Stimulated activated CD8-positive, alpha-beta memory T cell treated with anti-CD3 and anti-CD28 coated beads, Interleukin-7, amount 100 ng/mL, for 1 hour (primary cell): ENCODE measurements at places on chromosomes 11 and 22.

DNA sequence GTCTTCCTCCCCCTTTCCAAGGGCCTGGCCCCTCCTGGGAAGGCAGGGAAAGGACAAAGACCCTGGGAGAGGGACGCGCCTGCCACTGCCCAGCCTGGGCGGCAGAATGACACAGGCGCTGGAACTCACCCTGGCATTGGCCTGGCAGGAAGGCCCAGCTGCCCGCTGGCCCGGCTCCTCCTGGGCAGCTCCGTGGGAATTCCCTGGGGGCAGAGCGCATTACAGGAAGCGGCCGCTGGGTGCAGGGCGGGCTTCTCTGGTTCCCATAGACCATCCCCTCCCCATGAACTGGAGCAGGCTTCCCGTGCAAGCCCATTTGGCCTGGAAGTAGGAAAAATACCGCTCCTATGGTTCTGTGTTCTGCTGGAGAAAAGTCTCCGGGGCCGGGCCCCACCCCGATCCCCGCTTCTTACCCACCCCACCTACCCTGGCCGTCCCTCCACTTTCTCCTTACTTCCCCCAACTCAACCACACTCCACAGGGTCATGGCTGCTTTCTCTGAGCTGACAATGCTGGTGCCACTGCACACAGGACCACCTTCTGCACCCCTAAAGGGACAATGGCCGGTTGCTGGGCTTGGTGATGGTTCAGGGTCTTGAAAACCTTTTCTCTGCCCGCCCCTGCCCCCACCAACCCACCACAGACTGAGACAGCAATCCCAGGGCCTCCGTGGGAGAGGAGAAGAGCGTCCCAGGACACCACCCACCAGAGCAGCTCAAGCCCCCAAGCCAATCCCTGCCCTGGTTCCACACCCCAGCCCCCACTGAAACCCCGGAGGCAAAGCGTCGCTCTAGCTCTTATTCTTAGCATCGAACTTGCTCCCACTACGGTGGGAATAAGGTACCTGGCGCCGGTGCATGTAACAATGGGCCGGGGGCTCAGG lies 58.9 kb downstream of the LINC01488 start:
- no peak for DNase-seq

GRCh38 chr11:36041988-36042611 lies 98.2 kb downstream of the LDLRAD3 start:
- no peak for DNase-seq

DNA sequence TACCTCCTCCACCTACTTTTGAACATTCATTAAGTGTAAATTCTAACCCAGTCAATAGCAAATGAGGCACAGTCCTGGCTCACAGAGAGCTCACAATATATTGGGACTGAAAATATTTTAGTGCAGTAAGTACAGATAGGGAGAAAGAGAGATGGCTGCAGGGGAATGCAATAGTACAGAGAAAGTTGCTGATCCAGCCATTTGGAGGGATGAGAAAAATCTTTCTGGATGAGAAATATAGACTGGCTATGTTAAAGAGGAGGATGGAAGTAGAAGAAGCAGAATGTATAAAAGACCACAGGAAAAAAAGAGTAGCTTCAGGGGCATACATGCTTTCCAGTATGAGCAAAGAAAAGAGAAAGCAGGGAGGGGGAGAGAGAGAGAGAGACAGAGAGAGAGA lies 3.6 kb upstream of the OR52B6 start:
- DNase-seq, result no peak

GRCh38 chr11:82927264-82927880 lies 25.8 kb downstream of the DDIAS start:
- no peak for DNase-seq

- DNase-seq, result no peak
Measured at GRCh38 chr11:107720303-107720774, 8.5 kb upstream of the SLN start.

- no peak for DNase-seq
Measured at GRCh38 chr11:94974178-94974577, 669 bp downstream of the KDM4D start.

DNA sequence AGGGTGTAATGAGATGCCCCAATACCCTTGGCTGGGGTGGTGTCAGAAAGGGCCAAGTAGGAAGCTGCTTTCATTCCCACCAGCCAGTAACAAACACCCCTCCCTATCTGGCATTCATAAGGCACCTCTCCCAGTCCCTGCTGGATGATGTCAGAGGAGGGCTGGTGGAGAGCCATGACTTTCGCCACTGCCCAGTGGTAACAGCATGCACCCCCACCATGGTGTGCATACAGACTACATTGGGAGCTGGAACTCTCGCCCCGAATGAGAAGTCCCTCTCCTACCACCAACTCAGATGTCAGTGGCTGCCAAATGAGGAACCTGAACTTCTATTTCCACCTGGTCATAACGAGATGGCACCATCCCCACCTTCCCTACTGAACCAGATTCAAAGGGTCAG lies 73.3 kb downstream of the SGSM3 start:
- no peak for DNase-seq

- no peak for DNase-seq
Measured at GRCh38 chr11:46669711-46670139, 30.7 kb downstream of the ARHGAP1 start.

DNA sequence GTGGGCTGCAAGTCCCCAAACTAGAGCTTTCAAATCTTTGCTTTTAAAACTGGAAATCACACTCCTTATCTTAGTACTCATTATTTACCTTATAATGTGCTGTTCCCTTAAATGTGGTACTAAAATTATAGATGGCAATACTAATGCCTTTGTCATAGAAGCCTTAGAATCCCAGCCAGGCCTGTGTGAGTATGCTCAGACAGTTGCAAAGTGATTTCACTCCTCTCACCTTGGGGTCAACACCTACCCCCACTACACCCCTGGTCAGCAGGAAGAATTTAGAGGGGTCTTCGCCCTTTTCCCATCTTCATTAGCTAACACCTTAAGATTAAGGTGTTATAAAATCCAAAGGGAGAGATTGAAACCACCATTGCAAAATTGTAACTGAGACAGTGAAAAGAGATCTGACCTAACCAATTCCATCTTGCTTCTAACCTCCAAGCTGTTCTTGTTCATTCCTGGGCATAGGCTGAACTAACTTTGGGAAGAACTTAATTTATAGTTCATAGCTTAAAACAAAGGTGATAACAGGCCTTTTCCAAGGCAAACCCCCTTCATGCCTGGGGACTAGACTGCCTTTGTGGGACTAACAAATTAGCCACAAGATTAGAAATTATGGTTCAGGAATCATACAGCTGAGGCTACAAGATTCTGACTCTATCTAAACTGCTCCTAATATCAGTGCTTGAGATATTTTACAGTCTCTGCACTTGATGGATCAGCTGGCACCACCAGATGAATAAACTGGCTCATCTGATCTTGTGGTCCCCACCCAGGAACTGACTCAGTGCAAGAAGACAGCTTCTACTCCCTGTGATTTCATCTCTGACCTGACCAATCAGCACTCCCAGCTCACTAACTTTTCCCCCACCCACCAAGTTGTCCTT lies 10.4 kb upstream of the MRPL17 start:
- no peak for DNase-seq

DNA sequence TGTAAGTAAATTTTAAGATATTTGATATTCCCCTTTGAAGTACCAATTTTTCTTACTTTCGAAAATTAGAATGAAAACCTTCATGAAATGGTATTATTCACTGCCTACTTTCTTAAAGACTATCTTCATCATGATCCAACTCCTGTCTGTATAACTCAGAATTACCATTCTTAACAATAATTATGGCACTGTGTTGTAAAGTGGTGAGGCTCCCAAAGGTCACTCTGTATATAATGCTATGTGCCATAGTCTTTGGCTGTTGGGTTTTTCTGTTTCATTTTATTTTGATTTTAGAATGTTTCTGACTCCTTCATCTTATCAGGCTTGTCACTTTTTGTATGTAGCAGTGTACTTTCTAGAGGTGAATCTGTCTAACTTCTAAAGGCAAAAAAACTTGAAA lies 52.4 kb downstream of the MAML2 start:
- DNase-seq, result no peak

DNA sequence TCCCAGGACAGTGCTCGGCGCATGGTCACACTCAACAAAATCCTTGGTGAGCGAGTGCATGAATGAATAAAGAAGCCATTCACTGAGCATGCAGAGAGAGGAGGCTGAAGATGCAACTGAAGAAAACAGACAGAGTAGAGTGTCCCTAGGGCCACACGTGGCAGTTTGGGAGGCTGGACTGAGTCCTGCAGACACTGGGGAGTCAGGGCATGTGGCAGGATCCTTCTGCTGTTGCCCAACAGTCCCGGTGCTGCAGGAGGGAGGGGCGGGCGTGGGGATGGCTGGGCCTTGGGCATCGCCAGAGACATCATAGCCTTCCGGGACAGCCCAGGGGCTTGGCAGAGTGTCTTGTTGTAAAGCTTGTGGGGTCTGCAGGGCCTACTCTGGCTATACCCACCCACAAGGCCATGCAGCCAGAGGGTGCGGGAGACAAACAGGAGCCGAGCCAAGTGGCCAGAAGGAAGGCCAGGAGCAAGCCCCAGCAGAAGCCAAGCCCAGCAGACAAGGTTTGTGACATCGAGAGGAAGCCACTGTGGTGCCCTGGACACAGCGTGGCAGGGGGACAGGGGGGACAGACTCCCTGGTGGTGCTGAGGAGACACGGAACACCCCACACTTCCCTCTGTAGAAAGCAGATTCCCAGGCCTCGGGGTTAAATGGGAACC lies 26.7 kb upstream of the FBLN1 start:
- no peak for DNase-seq

DNA sequence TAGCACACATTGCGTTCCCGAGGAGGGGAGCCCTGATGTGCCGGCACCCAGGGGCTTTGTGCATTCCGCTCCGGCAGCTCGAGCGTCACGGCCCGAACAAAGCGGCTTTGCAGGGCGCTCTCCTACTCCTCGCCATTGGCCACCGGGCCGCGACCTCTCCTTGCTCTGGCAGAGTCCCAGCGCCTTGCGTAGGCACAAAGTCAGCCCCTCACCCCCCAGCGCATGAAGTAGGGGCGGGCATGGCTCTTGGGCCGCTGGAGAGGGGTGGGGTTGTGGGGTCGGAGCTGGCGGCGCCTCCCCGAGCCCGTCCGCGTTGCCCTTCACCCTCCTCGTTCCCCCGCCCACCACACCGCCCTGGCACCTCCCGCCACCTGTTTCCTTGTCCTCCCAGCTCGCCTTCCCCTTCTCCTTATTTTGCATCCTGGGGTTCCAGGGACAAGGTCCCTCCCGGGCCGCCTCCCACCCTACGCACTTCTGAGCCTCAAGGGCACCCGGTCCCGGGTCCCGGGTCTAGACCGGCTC lies 753 bp upstream of the PPARA start:
- no peak for DNase-seq

- no peak for DNase-seq
Measured at GRCh38 chr11:110907629-110908028, 195.4 kb upstream of the ARHGAP20 start.

GRCh38 chr11:90310210-90310609 lies 87.4 kb upstream of the CHORDC1 start:
- DNase-seq, result no peak

DNA sequence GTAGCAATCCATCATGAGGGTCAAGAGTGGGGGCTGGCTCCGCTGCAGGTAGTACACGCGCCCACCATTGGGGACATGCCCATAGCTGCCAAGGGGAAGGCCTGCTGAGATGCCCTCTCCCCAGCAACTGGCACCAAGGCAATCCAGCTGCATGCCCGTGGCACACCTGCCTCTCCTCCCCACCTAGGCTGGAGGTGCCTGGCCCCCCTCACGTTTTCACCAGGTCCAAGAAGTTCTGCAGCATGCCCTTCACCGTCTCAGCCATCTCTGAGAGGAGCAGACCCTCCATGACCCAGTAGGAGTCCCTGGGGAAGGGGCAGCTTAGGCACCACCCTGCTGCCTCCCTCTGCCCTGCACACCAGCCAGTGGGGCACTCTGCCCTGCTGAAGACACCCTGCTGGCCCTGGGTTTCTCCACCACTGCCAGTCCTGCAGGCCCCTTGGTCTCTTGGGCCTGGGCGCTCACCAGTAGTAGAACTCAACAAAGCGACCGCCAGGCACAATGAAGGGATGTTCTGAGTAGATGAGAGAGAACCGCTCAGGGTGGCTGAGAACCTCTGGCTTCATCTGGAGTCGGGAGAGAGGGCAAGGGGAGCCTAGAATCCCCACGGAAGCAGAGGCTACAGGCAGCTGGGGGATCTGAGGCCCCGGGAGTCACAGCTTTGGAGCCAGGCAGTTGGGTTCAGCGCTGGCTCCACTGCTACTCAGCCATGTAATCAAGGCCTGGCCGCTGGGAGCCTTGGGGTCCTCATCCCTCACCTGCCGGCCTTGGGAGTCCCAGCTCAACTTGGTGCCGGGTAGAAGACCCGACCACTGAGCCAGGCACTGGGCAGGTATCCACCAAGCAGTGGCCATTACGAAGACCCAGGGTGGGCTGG lies 17.8 kb downstream of the TREH start:
- DNase-seq, result no peak
